EH (cell line): ENCODE measurements at places on chromosomes 1 and 21.
A peak's percentile ranks its signal among the peaks of the same experiment; 100 is the strongest.

DNA sequence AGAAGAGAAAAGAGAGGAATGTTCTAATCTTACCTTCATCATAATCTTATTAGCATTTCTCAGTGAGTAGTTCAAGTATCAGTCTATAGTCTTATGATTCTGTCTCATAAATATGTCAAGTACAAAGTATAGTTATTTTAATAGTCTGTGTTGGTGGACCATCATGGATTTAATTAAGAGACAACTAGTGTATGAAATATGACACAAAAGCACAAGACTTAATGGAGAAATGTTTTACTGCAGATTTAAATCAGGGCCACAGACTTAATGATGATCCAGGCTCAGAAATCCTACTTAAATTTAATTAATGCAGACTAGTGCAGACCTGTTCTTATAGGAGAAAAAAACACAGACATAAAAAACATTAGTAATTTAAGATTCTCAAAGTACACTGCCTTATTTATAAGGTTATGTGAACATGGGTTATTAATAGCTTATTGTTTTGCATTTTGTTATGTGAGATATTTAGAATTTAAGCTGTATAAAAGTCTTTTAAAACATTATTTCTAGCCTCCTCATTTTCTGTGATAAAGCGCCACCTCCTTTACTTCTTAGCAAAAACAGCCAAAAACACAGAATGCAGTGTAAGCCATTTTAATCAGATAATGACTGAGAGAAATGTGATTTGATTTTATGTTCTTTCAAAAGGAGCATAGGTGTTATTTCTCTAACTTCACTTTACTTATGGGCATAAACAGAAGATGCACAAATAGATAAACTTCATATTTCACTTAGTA, 255.0 kb upstream of the SNX7 start:
- DNase-seq, result no peak

GRCh38 chr1:200628223-200628881, 7.8 kb upstream of the KIF14 start:
- DNase-seq, result no peak

- no peak for DNase-seq
Measured at GRCh38 chr1:20903437-20903836, 116.3 kb upstream of the HP1BP3 start.

DNA sequence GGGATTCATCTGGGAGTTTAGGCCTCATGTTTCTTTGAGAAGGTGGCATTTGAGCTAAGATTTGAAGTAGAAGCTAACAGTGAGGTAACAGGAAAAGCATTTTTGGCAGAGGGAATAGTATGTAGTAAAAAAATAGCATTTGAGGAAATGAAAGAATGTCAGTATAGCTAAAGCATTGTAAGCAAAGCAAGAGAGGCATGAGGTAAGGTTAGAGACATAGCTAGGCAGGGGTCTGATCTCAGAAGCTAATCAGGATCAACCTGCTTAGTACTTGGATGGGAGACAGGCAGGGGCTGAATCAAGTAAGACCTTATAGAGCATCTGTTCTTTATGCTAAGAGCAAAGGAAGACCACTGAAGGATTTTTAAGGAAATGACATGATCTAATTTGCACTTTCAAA, 4.0 kb downstream of the POLR3C start:
- peak; percentile 27 for DNase-seq

DNA sequence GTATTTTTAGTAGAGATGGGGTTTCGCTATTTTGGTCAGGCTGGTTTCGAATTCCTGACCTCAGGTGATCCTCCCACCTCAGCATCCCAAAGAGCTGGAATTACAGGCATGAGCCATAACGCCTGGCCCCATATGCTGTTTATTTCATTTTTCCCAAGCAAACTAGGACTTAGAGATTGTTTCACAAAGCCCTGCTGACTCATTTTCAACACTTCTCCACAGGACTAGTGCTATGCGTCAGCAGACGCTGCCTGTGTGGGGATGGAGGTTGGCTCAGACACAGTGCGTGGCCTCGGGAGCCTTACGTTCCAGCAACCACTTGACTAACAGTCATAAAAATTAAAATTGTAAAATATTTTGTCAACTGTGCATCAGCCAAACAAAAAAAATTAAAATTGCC, 22.7 kb downstream of the PKNOX1 start:
- peak; percentile 97 for DNase-seq

DNA sequence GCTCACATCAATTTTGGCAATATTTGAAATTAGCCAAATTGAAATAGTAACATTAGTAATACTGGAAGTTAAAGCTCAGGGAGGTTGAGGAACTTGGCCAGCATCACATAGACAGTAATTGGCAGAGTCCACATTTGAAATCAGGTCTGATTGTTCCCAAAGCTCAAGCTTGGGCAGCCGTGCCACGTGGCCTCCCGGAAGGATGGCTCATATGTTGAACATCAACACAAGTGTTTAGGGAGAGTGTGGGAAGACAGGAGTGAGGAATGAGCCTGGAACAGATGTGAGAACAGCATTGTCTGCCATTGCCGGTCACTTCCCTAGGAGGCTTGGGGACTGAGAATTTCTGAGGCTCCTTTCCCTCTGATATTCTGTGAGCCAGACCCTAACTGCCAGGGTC, 40.2 kb upstream of the RBM15 start:
- DNase-seq, result peak; percentile 68

DNA sequence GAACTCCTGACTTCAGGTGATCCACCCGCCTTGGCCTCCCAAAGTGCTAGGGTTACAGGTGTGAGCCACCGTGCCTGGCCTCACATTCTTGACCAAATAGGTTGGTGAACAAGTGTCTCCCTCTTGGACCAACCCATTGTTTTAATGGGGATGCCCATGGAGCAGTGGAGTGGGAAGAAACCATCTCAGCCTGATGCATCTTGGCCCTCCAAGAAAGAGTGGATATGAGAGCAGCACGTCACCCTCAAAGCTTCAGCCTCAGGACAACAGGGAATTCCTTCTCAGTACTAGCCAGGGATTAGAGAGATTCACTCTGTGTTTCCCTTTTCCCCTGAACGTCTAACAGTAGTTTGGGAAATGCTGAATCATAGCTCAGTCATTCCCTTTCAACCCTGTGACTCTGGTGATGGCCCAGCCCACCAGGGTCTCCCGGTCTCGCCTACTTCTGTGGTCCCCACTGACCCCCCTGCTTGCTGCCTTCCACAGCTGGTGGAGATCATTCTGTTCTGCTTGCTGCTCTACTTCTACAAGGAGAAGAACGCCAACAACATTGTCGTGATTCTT, 37.4 kb downstream of the NIPAL3 start:
- no peak for DNase-seq

- DNase-seq, result no peak
Measured at GRCh38 chr21:38667291-38667870, 138.3 kb upstream of the ETS2 start.
